ENCODE measurements at places on chromosomes 16 and 17.

DNA sequence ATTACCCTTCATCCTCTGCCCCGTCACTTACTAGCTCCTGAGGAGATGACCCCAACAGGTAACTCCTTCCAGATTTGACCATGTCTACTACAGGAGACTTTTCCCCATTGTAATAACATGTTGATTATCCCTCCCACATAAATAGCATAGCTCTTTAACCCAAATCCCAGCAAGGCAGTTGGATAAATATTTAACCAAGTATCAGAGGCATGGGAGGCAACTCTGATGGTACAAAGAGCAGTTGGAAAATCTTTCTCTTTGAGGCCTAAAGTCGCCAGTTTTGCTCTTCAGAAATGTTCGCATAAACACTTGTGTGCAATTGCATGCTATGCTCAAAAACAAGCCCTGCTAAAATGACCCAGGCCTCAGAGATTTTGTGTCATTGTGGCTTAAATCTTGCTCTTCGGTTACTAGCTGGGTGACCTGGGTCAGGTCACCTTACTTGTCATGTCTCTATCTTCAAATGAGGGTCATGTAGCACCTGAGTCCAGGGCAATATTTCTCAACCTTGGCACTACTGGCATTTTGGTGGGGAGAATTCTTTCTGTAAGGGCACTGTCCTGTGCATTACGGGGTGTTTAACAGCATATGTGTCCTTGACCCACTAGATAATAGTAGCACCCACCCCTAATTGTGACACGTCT lies 48.8 kb downstream of the HSD17B2 start:
- no peak for DNase-seq

- no peak for DNase-seq
These were observed 38.5 kb downstream of the WWOX start for GRCh38 chr16:78137782-78138616.

GRCh38 chr16:57462978-57463362 lies 491 bp downstream of the POLR2C start:
- no peak for DNase-seq

GRCh38 chr16:84947022-84947421 lies 64.3 kb downstream of the ZDHHC7 start:
- no peak for DNase-seq

GRCh38 chr16:82761236-82761635 lies 134.5 kb downstream of the CDH13 start:
- no peak for DNase-seq

GRCh38 chr16:4115209-4115948 lies 863 bp downstream of the ADCY9 start:
- DNase-seq: peak; percentile 9

DNA sequence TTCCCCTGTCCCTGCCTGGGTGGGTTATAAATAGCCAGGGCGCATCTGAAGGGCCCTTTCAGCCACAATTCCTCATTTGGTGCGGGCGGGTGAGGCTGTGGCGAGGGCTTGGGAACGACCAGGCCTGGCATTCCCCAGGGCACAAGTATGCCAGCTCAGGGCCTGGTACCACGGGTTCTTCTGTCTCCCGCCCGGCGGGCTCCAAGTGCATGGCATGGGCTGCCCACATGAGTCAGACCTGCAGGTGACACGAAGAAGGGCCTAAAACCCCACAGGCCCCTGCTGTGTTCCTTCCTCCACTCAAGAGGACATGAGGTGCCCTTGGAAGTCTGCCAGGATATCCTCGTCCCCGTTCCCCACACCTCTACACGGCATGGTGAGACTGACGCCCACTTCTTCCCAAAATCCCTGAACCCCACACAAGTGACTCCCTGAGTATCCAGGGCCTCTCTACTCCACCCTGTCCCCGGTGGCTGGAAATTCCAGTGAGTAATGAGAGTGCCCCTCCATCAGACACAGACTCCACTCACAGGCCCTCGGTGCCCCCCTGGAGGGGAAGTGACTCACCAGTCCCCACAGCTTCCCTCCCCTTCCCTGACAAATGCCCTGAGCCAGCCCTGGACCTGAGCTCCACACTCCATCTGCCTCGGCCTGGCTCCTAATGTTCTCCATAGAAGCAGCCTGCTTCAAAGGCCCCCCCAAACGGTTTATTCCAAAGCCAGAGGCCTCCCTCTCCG lies 68.8 kb downstream of the ABR start:
- DNase-seq: no peak

- DNase-seq: no peak
These were observed 62.2 kb downstream of the NXN start for GRCh38 chr17:917391-917811.

- DNase-seq: no peak
These were observed 3.4 kb downstream of the CMTM4 start for GRCh38 chr16:66693149-66693548.

DNA sequence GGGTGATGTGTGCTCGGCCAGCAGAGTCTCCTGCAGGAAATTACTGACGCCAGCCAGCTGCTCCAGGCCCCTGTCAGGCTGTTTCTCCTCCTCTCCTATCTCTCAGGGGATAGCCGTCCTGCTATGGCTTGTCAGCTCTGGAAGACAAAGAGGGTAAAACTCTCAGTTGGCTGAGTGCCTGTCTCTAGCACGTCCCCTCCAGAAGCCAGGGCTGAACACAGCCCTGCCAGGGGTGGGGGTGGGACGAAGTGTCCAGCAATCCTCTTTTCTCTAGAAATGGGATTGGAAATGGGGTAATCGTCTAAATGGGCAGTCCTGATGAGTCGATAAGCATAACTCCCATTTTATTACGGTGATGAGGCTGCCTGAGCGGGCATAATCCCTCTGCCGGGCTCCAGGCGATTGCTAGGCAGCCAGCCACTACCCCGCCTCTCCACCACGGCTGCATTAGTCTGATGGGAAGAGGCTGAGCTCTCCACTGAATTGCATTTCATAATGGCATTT lies 89.1 kb upstream of the GNAO1 start:
- DNase-seq: no peak

GRCh38 chr16:50473356-50473945 lies 74.7 kb upstream of the NKD1 start:
- peak; percentile 78 for DNase-seq

DNA sequence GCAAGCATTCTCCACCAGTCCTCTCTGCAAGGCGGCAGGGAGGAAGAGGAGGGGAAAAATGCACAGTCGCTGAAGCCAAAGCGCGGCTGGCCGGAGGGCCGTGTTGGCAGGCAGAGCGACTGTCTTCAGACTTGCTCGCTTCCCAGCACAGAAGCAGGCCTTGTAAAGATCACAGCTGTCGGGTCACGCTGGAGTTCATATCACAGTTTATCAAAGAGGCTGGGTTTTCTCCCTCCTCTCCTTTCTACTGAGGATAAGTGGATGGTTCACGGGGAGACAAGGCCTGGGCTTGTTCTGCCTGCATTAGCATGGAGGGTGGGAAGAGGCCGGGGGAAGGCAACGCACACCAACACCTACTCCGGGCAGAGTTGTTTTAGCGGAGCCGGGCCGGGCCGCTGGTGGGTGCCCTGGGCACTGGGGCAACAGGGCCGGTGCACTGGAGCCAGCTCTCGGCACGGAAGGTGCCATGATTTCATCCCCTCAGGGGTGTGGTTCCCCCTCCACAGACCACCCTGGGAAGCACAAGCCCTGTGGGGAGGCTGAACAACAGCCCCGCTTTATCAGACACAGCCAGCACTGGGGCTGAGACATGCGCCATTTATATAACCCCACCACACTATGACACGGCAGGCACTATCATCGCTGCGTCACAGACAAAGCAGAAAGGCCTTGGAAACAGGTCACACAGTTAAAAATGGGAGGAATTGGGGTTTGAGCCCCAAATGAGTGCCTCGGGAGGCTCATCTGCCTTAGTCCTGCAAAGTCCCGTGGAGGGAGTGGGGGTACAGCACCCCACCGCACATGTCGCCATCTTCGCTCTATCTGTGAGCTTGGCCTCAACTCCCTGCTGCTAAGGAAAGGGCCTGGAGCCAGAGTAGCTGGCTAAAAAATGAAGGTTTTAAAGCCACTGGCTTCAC lies 40.3 kb upstream of the MTSS2 start:
- no peak for DNase-seq

- no peak for DNase-seq
These were observed 117.0 kb downstream of the ZNF778 start for GRCh38 chr16:89334461-89334860.

GRCh38 chr16:14309906-14310305 lies 238.8 kb downstream of the MRTFB start:
- peak; percentile 58 for DNase-seq

GRCh38 chr16:86549076-86549892 lies 5.8 kb downstream of the MTHFSD start:
- no peak for DNase-seq

DNA sequence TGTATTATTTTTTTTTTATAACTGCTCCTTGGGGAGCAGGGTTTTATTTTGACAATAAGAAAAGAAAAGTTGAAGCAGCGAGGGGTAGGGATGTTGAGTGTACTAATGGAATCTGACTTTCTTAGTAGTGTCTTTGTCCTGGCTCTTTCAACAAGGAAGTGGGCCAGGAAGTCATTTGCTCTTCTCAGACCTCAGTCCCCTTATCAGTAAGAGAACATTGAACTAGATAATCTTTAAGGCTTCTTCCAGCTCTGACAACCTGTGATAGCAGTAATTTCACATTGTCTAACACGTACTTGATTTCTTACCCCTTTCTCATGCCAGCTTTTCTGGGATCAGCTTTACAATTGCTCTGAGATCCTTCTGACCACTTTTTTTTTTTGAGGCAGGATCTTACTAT lies 8.3 kb downstream of the LIG3 start:
- DNase-seq: no peak

DNA sequence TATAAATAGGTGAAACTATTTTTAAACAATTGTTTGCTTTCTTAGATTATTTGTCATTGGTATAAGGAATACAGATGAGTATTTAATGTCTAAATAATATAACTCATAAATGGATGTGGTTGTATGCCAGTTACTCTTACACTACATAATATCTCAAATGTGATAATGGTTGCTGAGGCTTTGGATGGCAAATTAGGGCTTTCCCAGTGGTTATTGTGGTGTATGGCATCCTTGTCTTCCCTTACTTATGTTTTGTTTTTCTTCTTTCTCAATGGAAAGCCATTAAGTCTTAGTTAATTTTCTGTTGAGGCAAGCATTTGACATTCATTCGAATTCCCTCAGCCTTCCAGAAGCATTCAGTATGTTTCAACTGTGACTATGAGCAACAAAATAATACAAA lies 10.5 kb downstream of the OMG start:
- DNase-seq: no peak

DNA sequence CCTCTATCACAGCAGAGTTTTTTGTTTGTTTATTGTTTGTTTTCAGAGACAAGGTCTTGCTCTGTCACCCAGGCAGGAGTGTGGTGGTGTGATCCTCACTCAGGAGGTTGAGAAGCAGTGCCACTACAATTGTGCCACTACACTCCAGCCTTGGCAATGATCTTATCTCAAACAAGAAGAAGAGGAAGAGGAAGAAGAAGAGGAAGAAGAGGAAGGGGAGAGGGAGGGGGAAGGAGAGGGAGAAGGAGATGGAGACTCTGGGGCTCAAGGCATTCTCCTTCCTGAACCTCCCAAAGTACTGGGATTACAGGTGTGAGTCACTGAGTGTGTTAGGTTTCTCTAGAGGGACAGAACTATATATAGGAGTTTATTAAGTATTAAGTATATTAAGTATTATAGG lies 17.1 kb upstream of the C17orf58 start:
- DNase-seq: no peak

DNA sequence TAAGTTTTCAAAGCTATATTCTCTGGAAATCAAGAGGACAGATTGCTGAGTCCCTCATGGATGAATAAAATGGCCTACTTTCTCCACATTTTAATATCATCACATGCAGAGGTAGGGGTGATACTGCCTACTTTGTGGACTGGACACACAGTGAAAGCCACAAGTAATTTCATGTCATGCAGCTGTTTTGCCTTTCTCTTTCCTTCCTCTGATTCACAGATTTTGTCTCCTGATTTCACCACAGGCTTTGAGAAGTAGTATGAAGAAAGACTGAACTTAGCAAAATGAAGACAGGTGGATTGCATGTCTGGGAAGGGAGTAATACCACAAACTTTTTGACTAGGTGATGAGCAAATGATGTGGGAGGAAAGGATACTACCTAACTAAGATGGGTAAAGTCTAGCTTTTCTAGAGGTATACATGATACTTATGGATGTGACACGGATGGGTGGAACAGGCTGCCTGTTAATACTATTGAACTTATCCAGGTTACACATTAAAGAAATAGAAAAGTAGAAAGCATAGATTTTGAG lies 478.4 kb upstream of the GOT2 start:
- DNase-seq: no peak

GRCh38 chr17:82985428-82985805 lies 94.0 kb upstream of the METRNL start:
- no peak for DNase-seq

DNA sequence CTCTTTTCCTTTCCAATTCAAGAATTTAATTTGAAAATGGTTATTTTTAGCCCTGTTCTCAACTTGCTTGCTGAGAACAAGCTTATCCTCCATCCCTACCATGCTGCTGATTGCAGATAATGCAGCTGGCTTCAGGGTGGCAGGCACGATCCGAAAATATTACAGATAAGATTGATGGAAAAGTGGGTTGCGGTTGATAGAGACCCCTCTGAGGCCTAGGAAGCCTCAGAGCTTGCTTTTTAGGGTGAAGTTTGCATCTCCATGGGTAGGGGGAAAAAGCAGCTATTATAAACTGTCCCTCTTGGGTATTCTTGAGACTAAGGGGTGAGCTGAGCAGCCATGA lies 116.5 kb upstream of the GOT2 start:
- DNase-seq: no peak

- no peak for DNase-seq
These were observed 21.5 kb downstream of the MARF1 start for GRCh38 chr16:15621456-15621855.

- DNase-seq: peak; percentile 54
These were observed 53.4 kb downstream of the MFSD11 start for GRCh38 chr17:76791053-76791980.

- DNase-seq: peak; percentile 32
These were observed 487 bp downstream of the RANBP10 start for GRCh38 chr16:67805718-67806427.

GRCh38 chr17:57484826-57485565 lies 228.7 kb downstream of the MSI2 start:
- no peak for DNase-seq

DNA sequence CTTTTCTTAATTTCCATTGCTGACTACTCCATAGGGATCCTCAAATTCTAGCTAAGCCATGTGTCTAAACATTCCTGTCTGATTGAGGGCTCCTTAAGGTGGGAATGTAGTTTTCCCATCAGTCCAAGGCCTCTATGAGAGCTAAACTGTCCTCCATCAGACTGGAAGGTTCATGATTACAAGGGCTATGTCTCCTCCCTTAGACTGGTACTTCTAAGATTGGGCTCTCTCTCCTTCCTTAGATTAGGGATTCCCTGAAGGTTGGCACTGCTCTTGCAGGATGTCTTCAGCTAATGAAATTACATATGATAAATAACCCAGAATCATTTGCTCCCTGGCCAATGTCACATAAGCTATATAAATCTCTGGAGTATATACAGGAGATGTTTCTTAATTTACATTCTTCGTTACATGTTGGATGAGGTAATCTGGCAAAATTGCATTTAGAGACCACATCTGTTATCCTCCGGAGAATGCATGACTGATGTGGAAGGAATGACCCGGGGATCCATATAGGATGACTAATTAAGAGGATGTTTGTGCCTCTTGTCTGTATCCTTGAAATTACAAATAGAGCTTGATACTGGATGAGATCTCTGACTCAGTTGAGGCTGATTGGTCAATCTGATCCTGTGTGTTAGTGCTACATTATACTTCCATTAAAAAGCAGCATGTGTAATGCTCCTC lies 14.2 kb downstream of the B4GALNT2 start:
- no peak for DNase-seq

GRCh38 chr17:62897706-62898105 lies 68.3 kb upstream of the TANC2 start:
- no peak for DNase-seq

GRCh38 chr16:26606381-26607150 lies 460.2 kb upstream of the C16orf82 start:
- DNase-seq: no peak
